CD4-positive, alpha-beta T cell treated with Interleukin-10 for 1 hour (primary cell): ENCODE measurements at places on chromosomes 7 and 10.

DNA sequence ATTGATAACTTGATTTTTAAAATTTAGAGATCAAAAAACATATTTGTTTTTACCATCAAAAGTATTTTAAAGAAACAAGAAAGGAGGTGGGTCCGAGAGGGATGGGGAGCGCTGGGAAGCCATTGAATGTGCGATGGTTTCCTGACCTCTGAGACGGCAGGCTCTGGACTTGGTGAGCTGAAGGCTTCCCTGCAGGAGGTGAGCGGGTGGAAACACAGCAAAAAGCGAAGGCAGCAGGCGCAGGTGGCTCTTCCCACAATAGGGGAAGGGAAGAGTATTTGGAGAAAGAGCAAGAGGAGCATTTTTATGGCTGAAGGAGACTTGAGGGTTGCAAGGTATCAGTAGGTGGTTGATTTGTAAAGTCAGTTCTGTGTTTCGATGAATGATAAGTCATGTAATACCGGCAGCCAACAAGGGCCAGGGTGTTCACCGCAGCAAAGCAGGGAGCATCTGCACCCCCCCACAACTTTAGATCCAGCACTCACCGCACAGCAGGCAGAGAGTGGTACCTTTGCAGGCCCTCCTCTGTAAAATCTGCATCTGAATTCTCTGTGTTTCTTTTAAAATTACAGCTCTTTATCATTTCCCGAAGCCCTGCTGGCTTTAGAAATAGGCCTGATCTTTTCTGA lies 10.5 kb downstream of the C10orf53 start:
- no peak for DNase-seq

- DNase-seq, result no peak
Observed at GRCh38 chr10:114590993-114591392, 67.1 kb downstream of the ABLIM1 start.

GRCh38 chr10:97849687-97850402 lies at the start of gene GOLGA7B:
Gene GOLGA7B, plus strand, starts transcription at chr10:97849843. Its CDS starts 461 bp downstream, at chr10:97850304.
- DNase-seq, result peak; percentile 64

DNA sequence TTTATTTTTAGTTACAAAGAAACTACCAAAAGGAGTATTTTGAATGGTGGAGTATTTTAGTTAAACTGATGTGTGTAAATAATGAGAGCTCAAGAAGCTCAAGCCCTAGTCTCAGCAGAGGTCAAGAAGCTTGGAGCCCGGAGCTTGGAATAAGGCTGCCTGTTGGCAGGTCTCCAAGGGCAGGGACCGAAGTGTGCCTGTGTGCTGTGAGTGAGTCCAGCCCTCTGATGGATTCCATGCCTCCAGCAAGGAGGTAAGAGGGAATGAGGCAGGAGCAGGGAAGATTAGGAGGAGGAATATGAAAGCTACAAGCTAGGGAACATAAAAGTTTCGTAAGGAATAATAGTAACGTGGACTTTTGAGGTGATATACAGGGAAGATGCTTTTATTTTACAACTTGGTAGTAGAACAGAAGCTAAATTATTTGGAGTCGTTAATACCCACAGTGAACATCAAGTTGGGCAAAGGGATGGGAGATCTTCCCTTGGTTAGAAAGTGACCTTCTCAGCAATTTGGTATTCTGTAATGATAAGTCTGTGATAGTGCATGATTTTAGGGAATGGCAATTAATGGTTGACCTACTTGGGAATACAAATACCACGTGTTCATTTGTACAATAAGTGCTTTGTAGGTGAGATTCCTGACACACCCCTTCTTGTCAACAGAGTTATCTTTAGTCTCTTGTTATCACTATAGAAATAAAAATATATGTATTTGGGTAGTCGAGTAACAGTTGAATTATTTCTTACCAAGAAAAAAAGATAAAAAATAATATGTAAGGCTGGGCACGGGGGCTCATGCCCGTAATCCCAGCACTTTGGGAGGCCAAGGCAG lies 4.6 kb downstream of the SEC23IP start:
- DNase-seq, result no peak

DNA sequence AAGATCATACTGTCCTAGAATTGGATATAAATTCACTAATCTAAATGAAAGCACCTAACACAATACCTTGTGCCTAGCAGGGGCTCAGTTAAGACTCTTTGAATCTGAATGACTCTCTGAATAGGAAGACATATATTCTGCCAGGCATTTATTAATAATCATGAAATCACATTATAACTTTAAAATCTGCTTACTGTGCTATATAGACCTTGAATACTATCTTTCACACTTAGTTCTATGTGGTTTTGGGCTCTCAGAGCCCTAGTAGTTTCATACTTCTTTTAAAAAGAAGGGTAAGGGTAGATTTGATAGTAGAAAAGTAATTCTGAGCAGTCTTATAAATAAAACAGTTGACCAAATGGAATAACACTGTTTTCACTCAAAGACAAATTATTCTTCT lies 10.2 kb downstream of the UBN2 start:
- DNase-seq, result no peak

DNA sequence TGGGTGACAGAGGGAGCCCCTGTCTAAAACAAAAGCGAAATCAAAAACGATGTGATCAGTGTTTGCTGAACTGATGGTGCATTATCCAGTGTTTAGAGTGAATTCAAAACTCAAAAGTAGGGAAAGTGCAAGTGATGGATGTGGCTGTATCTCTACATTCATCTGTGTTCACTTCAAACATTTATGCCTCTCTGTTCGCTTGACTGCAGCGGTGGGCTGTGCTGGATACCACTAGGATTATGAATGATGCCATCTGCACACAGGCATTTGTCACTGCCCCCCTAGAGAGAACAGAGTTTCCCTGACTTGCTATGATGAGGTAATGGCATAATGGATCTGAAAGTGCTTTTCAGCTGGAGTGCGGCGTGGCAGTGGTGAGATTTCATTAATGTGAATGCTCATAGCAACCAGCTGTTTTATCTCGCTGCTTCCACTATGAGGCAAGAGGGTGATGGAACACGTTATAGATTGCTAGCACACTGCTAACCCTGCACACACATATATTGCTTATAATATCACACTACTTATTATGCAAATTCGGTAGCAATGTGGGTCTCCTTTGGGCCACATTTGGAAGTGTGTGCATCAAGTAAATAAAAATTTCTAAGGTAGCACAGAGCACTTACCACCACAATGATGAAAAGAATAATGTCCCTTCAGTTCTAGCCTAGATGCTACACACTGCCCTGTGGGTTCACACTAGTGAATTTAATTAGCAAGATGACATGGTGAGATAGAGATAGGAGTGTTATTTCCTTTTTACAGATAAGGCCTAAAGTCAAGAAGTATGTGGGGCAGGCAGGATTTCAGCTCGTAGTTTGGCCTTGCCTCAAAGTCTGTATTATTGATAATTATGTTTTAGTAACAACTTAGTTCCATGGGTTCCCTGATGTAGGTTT lies 164.7 kb downstream of the CAMK1D start:
- DNase-seq, result no peak

GRCh38 chr7:105512926-105513526 lies 9.0 kb downstream of the PUS7 start:
- DNase-seq, result no peak

DNA sequence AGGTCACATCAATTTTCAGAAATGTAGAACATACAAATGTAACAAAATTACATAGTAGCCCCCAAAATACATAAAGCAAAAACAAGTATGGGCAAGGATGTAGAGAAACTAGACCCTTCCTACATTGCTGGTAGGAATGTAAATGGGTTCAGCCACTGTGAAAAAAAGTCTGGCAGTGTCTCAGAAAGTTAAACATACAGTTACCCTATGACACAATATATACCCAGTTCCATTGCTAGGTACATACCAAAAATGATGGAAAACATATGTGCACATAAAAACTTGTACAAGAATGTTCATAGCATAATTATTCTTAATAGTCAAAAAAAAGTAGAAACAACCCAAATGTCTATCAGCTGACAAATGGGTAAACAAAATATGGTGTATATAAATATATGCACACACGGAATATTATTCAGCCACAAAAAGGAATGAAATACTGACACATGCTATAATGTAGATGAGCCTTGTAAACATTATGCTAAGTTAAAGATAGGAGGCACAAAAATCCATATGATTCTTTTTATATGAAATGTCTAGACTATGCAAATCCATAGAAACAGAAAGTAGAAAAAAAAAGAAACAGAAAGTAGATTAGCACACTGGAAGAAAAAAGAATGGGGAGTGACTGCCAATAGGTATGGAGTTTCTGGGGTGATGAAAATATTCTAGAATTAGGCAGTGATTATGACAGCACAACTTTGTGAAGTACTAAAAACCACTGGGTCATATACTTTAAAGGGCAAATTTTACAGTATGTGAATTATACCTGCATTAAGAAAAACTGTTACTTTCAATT lies 13.5 kb downstream of the HERPUD2 start:
- no peak for DNase-seq

DNA sequence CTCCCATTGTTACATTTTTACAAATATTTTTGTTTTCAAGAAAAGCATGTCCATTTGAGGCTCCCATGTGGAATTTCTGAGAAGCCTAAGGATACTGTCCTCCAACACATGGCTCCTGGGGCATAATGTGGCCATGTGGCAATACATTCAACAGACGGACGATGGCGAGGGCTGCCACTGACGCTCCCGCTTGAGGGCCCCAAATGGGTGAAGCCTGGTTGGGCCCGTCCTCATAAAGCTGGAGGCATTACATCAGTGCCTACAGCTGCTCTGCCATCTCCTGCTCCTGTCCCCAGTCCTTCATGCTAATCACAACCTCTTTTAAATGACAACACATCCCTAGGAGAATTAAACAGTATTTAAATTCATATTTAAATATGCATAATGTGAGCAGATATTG lies 246.8 kb downstream of the TNS3 start:
- DNase-seq, result no peak

DNA sequence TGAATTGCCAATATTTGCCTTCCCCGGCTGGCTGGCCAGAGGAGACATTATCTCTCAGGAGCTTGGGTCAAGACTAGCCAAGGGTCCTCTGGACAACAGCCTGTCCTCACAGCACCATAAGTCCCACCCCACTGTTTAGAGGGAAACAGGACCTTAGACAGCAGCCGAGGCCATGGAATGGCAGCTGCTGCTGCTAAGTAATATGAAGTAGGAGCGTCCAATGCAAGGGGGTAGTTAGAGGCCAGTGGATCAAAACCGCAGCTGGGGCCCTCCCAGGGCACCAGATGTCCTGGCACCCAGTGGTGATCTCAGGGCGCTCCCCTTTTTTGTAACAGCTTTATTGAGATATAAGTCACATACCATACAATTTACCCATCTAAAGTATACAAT lies 12.9 kb upstream of the KCP start:
- DNase-seq, result no peak

DNA sequence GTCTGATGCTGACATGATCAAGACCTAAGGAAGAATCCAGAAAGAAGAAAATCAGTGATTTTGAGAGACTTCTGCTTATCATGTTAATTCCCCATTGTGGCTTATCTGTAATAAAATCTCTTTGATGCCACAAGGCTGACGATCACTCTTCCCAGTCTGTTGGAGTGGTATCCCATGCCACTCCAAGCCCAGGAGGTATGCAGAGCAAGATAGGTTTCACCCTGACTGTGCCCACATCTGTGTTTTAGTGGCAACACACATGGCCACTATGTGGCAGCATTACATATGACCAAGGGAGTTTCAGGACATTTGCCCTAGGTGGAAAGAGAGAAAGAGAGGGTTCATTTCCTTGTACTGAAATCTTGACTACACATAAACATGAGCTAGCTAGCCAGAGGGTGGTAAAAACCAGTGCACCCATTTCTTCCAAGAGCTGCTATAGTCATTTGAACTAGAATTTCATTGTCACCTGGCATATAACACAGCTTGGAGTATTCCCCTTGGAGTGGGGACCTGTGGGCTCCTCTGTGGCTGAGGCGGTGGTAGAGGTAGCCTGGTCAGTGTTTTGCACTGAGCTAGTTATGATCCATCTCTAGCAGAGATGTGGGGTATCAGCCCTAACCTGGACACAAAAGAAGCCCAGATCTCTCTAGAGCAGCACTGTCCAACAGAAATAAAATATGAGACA lies 20.8 kb downstream of the LAMB4 start:
- DNase-seq, result no peak
